ENCODE measurements at places on chromosomes 13 and 19.

GRCh38 chr13:45048890-45049407, 59.6 kb downstream of the GPALPP1 start:
- no peak for DNase-seq

GRCh38 chr19:607301-608154, 17.8 kb downstream of the HCN2 start:
- DNase-seq, result no peak

DNA sequence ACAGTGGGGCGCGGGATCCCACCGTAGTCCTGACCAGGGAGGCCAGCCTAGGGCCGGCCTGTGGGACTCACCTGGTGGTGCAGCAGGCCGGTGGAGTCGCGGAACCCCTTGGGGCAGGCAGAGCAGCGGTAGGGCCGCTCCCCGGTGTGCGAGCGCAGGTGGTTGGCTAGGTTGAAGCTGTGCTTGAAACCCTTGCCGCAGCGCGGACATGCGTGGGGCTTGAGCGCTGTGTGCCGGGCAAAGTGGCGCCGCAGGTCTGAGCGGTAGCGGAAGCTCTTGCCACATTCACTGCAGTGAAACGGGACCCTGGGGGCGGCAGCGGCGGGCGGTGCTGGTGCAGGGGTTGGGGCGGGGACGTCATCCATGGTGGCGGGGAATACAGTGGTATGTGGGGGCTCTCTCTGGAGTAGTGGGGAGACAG, 1.8 kb downstream of the FIZ1 start:
- DNase-seq, result no peak

GRCh38 chr19:38209671-38210457, 14.2 kb downstream of the DPF1 start:
- no peak for DNase-seq

Data from activated CD8-positive, alpha-beta memory T cell treated with anti-CD3 and anti-CD28 coated beads for 4 hours (primary cell).